Activated CD4-positive, alpha-beta T cell treated with anti-CD3 and anti-CD28 coated beads, Interleukin-2, amount 50 U/mL, for 24 hours (primary cell): ENCODE measurements at places on chromosomes 4 and X.

GRCh38 chr4:181597766-181598165 lies 645.4 kb upstream of the TENM3 start:
- no peak for DNase-seq

DNA sequence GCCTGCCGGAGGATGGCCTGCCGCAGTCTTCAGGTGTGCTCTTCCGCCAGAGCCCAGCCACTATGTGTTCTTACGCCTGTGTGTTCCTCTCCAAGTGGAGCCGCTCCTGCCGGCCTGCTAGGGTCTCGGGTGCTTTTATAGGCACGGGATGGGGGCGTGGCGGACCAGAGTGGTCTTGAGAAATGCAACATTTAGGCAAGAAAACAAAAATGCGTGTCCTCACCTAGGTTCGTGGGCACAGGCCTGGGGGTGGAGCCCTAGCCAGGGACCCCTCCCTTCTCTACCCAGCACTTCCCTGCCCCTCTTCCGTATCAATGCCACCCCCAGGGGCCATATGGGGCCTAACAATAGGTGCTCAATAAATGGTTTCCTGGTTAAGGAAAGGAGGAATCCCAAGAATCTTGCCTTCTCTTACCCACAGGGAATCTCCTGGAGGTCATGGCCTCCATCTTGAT lies 34.4 kb upstream of the LRBA start:
- no peak for DNase-seq

- DNase-seq: no peak
Measured at GRCh38 chr4:123412091-123412505, 15.5 kb downstream of the SPRY1 start.

DNA sequence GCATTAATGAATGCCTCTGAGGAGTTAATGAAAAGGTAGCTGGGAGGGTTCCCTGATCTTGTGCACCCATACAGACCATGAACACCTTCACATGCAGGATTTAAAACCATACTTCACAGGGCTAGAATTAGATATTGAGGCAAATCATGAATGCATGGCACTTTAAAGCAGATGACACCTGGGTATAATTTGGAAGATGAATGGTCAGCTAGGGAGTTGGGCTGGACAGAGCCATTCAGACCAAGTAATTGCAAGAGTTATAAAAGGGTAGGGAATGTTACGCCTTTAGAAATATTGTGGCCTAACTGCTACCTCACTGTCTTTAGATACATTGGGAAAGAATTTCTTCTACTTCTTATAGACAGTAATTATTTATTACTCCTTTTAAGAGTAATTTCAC lies 89.1 kb upstream of the ZNF827 start:
- DNase-seq: no peak

DNA sequence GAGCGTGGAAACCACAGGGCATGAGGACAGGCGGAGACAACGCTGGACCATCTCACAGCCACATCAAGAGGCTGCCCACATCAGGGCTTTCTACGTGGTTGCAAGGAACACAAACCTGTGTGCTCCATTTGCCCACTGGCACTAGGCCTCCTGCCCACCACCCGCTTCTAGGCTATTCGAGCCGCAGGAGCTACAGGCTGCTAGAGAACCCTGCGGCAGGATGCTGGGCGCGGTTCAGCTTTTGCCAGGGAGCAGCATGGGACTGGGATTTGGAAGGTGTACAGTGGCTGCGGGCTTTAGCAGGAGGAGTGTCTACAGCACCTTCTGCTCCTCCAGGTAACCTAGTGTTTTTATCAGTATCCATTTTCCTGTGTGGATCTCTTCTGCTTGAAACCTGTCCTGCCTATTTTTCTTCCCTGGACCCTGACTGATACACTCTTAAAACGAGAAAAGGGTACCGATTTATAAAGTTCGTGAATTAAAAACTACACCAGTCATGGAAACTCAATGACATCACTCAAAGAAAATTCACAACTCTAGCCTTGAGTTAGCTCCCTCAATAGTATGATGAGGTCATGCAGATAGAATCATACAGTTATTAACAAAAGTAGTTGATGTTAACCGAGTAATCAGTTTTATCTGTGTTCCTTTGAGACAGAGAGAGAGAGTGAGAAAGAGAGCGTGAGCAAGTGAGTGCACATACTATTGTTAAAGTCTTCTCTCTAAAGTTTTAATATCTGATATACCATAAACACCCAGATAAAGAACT lies 12.8 kb downstream of the NOP14 start:
- DNase-seq: no peak

DNA sequence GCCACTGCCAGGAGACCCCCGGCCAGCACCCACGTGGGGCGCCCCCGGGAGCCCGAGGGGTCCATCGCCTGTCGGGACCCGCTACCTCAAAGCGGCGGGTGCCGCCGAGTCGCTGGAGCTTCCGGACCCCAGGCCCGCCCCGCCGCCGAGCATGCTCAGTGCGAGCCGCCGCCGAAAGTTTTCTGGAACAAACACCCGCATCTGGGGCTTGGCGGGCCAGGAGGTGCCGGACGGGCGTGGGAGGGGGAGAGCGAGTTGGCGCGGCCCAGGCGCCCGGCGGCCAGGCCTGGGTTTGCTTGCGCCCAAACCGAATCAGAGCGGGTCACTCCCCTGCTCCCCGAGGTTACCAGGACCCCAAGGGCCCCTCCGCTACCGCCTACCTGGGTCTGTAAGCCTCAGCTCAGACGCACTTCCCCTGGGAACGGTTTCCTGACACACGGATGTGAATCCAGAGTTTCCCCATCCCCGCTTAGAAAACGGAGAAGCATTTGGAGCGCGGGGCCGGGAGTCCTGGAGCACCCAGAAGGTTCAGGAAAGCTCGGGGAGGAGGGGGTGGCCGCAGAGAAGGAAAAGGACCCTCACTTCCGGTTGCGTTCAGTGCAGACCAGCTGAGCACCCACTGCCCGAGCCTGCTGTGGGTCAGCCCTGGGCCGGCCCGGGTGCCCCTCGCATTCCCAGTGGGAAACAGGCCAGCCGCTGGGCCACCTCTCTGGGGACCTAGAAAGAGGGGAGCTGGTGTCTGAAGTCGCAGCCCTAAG lies at the start of gene EVC2:
Gene EVC2, minus strand, starts transcription at position 111 of the 758 bp plus-strand sequence. Its CDS starts 46 bp downstream, at position 65.
- no peak for DNase-seq

DNA sequence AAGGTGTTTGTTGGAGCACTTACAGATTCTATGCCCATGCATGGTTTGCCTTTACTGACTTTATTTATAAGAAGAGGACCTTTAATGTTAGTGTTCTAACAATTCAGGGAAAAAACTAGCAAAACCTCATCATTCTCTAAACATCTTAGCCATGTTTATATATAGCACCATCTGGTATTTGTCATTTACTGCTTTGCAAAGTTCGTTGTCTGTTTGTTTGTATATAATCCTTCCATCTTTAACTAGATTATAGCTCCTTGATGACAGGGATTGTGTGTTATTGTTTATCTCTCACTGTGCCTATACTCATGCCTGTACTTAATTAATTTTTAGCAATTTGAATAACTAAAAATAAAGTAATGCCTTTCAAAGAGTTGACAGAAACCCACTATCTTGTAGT lies 170.6 kb upstream of the PACRGL start:
- no peak for DNase-seq

DNA sequence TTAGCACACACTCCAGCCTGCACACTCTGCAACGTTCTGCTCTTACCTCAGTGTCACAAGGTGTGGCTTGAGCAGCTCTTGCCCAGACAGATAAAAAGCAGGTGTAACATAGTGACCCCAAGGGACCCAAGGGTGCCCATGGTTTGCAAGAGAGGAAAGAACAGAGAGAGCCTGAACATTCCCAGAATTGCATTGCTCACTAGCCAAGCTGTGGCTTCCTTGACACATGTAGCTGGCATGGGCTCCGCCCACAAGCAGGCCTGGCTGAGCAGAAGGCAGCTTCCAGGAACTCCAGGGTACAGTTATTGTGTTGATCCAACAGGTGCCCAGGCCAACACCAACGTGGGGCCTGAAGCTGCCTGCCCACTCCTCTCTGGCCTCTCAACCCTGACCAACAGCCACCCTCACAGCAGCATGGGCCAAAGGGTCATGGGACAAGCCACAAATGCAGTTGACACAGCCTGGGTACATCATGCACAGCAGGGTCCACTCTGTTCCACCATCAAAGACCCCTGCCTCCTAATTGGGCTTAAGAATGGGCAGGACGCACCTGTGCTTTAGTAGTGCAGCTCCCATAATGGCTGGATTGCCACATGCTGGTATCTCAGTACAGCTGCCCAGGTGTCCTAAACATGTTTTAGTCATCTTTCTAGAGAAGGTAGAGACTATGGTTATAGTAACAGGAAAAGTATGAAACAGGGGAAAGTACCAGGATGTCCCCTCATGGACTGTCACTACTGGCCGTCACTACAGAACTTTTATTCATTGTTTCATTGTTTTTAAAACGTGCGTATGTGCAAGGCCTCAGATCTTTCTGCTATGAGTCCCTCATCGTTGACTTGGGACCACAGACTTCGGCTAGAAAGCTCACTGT lies 73.7 kb upstream of the ACSL1 start:
- no peak for DNase-seq

GRCh38 chrX:46713672-46714490 lies 45.0 kb downstream of the SLC9A7 start:
- DNase-seq: no peak

- no peak for DNase-seq
Measured at GRCh38 chr4:108612365-108612764, 8.0 kb upstream of the RPL34 start.

GRCh38 chr4:173924561-173924960 lies 358.9 kb downstream of the FBXO8 start:
- no peak for DNase-seq

GRCh38 chr4:176825586-176825985 lies 32.9 kb upstream of the VEGFC start:
- no peak for DNase-seq

- no peak for DNase-seq
Measured at GRCh38 chrX:53262189-53262917, 19.0 kb downstream of the IQSEC2 start.

DNA sequence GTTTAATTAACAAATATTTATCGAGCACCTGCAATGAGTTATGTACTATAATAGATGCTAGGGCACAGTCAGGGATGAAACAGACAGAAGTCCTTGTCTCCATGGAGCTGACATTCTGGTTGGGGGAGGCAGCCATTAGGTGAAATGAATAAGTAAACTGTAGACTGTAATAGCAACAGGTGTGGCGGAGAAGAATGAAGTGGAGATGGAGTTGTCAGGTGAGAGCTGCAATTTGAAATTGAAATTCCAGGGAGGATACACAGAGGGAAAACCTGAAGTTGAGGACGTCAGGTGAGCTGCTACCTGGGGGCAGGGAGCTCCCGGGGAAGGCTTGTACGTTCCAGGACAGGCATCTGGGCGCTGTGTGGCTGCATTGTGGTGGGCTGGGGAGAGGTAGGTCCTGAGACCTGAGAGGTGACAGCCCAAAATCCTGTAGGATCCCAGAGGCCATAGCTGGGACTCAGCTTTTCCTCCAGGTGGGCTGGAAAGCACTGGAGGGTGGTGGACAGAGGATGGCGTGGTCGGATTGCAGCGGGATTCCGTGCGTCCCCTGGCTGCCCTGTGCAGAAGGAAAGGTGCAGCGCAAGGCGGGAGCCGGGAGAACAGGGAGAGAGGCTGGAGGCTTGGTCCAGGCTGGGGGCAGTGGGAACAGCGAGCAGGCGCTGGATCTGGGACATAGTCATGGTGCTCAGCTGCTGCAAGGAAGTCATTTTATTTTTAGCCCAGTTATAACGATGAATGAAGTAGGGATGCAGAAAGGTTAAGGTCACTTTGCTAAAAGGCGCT lies 24.8 kb downstream of the CYTL1 start:
- DNase-seq: no peak

- no peak for DNase-seq
Measured at GRCh38 chrX:133273180-133273579, 55.0 kb upstream of the TFDP3 start.

DNA sequence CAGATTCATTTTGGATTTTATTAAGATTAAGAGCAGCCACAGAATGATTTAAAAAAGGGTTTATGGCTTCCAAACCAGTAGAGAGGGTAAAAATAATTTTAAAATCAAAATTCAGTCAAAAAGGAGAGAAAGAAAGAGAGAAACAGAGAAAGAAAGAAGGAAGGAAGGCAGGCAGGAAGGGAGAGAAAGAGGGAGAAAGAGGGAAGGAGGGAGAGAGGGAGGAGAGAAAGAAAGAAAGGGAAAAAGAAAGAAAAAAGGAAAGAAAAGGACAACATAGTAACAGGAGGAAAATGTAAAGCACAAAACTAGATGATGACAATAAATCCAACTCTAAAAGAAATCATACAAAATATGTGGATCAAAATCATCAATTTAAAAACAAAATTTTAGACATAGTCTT lies 79.6 kb upstream of the FRG1 start:
- DNase-seq: no peak

DNA sequence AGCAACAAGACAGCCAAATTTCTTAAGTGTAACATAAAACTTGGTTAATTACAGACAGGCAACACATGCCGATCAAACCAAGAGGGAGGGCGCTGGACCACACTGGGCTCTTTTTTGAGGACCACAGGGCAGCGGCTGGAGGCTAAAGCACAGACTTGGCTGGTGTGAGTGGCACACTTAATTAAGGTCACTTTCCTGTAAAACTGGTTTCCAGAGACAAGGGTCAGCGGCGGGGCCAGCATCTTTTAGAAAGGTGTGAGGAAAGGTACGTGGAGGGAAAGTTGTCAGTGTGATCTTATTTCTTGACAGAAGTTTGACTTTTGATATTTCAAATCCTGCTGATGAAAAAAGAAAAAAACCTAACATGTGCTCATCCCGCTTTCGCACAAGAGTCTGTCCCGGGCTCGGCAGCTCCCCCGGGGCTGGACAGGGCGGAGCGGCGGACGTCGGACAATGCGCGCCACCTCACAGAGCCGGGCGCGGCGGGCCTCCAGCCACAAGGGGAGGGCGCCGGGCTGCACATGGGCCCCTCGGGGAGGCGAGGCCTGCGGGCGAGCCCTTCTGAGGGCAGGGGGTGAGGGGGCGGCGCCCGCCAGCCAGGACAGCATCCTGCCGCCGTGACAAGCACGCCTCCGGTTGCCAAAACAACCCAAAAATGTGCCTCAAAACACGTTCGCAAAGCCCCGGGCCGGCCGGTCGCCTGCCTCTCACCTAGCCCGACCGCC lies 660 bp upstream of the HSPA4L start:
- no peak for DNase-seq

DNA sequence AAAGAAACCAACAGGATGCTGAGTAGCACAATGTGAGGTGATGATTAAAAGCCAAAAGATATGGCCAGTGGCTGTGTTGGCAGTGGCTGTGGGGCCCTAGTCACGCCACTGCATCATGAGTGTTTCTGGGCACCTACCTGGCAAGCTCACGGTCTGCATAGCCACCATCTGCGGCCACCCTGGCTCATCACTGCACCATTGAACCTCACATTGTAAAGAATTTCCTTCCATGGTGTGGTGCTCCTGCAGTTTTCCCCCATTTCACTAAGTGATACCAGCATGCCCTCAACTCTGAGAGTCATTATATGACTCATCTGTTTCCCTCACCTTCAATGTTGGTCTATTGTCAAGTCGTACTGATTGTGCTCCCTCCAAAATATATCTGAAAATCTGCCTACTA lies 45.5 kb upstream of the CLNK start:
- no peak for DNase-seq

DNA sequence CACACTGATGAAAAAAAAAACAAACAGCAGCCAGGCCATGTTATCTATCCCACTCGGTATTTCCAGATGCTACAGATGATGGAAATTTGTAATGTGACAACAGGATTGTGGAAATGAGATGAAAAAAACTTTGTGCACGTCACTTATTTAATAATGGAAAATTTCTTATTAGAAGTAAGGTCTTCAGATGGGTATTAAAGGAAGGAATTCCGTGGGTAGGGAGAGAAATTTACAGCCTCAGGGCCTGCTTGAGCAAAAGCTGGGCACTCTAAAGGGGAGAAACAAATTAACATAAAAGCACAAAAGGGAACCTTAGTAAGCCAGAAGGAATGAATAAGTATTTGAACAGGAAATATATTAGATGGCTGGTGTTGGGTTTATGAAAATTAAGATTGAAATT lies 4.2 kb upstream of the PKD2 start:
- DNase-seq: no peak
